ENCODE measurements at places on chromosomes 3 and 15.

DNA sequence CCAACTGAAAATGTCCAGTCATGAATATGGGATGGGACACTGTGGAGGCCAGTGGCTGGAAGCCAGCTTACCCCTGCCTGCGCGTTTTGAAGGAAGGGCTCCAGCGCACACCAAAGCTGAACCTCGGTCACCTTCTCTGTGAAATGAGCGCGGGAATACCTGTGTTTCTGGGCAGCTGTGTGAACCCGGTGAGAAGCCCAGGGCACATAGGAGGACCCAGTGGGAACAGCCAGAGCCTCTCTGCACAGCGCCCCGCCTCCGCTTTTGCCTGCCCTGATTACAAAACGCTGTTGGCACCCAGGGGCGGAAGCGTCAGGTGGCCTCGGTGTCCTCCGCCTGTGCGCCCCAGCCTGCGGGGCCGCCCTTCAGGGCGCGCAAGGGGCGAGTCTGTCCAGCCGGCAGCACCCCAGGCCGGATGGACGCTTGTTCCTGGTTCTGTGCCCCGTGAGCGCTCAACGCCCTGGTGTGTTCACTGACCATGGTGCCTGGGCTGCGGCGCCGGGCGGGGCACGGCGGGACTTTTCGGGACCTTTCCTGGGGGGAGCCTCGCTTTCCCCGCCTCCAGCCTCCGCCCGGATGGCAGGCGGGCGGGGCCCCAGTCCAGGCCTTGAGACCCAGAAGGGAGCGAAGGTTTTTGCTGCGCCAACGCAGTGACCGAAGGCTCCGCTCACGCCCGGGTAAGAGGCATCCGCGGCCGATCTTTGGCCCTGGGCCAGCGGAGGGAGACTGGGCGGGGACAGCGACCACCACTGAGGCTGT, at the start of gene SQOR:
TSS of gene SQOR (plus strand) at position 598 of the 759 bp plus-strand sequence. CDS start 23,895 bp downstream, outside the sequence.
- DNase-seq = peak; percentile 47

DNA sequence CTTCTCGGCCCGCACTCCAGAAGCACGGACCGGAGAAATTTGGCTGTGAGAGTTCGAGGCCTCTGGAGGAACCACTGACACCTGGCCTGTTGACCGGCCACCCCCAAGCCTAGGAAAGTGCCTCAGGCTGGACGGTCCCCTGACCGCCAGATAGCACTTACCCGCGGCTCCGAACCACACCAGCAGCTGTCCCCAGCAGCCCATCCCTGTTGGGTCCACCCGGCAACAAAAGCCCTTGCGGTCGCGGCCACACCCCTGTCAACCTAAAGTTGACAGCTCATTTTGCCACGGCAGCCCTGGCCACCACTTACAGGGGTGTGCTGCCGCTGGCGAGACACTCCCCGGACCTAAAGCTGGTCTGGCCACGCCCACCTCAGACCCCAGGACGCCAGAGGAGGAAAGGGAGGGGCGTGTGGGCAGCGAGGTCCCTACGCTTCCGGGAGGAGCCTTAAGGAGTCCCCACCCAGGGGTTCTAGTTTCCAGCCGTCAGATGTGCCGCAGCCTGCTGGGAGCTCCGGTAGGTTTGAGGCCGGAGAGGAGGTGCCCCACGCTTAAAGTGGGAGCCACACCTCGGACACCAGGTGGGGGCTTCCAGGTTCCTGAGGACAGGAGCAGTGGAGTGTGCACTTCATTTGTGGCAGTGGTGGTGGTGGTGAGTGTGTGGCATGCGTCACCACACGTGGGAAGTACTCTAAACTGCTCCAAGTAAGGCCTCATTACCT, at the start of gene LTK:
TSS of gene LTK (minus strand) at position 322 of the 722 bp plus-strand sequence. CDS start at position 204, 118 bp downstream.
- no peak for DNase-seq

- peak; percentile 66 for DNase-seq
Observed at GRCh38 chr3:42683875-42684598, 1.3 kb upstream of the KLHL40 start.

DNA sequence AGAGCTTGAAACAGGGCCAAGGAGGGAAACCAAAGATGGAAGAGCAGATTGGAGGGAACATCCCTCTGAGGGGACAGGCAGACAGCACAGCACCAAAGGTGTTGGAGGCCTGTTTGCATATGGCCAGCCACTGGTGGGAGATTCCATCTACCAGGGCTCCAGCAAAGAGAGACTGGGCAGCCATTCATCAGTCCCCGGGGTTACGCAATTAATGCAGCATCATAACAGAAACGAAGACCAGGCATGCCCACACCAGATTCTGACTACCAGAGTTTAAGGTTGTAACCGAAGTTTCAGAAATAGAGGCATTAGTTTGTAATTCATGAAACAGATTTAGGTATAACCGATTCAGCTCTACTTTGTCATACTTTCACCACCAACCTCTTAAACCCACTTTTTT, 58.1 kb downstream of the COL8A1 start:
- no peak for DNase-seq

- DNase-seq = no peak
Observed at GRCh38 chr15:33737687-33738601, 230.4 kb upstream of the CHRM5 start.
